Osteocyte (in vitro differentiated cells): ENCODE measurements at places on chromosomes 5 and 9.

DNA sequence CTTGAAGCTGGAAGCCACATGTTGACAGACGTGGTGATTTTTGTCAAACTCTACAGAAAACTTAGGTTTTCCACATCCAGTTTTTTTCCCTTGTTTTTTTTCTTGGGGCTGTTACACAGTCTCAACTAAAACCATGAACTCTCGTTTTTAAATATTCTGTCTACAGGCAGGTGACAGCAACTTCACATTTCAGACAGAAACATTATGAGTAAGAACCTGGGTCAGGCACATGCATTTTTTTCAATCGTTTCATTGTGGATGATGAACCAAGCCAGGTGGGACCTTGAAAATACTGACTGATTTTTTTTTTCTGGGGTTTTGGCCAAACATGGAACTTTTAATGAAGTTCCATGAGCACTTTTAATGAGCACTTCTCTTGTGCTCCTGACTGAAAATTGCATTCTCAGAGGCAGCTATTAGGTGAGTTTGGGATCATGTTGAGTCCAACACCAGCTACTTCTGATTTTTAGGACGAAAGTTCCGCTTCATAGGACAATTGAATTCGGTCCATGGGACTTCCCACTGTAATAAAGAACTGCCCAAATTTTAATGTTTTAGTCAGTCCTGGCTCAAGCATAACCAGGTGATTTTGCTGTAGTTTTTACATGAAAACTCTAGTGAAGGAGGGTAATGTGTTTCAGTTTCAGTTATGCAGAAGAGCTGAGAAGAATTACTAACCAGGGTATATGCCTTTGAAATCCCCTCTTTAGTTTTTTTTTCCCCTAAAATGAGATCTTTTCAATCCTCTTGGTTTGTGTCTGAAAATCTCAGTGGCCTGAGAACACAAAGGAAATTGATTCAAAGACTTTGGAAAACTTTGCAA is 93.2 kb upstream of the ADAMTS16 start:
- DNase-seq: no peak

DNA sequence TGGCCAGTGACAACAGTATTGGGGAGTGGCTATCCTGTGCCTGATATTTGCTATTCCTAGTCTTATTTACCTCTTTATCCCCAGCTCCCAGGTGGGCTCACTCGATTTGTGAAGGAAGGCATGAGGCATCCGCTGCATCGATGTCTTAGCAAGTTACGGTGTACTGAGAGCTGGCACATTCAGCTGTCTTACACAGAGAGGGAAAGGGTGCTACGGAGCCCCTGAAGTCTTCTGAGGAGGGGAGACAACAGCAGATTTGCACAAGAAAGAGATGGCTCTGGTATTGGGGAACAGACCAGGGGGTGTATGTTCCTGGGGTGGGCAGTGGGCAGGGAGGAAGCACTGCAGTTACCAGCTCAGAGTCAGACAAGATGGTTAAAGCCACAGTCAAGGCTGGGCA is 172.6 kb downstream of the FGF18 start:
- DNase-seq: peak; percentile 77

- no peak for DNase-seq
Measured at GRCh38 chr5:131952301-131952857, 6.9 kb upstream of the MEIKIN start.

DNA sequence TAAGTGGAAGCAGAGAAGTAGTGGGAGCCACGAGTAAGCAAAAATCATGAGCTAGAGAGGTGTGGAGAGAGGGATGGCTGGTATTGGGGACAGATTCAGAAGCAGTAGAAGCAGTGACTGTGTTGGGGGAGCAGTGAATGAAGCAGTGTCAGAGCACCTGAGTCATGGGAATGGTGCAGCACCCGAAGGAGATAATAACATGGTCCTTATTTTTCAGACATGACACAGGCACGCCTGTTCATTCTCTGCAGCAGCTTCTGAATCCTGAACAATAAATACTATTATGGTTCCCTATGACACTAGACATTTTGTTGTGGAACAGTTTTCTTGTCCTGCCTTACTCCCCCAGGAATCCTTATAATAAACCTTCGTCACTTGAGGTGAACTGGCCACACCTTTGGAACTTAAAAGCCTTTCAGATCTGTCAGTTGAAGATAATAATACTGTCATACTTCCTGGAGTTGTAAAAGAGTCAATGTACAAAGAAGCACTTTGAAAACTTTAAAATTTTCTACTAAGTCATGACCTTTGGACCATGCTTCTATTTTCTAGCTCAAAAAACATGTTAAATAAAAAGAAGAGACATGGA is 7.0 kb upstream of the RASA1 start:
- no peak for DNase-seq

DNA sequence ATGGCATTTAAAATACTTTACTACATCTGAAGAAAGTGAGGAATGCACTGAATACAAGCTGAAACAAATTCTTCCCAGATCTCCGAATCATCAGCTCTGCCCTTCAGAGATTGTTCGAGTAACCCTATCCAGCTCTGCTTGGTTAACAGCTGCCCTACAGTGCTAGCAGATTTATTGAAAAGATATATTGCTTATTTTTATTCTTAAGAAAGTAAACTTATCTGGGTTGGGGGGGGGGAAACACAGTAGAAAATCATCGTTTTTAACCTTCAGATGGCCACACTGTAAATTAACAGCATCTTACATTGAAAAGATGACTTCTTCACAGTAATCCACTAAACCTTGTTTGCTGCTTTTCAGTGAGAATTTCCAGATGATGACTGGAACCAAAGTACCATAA is 210.8 kb downstream of the NFIB start:
- DNase-seq: no peak
